Urothelium cell line (cell line): ENCODE measurements at places on chromosomes 5 and 9.
A peak's percentile ranks its signal among the peaks of the same experiment; 100 is the strongest.

- DNase-seq: no peak
Observed at GRCh38 chr5:154320224-154321089, 125.3 kb upstream of the SAP30L start.

GRCh38 chr9:13324988-13325387 lies 45.5 kb upstream of the MPDZ start:
- DNase-seq: no peak

- DNase-seq: peak; percentile 85
Observed at GRCh38 chr9:113564498-113565237, 101.1 kb downstream of the RGS3 start.

DNA sequence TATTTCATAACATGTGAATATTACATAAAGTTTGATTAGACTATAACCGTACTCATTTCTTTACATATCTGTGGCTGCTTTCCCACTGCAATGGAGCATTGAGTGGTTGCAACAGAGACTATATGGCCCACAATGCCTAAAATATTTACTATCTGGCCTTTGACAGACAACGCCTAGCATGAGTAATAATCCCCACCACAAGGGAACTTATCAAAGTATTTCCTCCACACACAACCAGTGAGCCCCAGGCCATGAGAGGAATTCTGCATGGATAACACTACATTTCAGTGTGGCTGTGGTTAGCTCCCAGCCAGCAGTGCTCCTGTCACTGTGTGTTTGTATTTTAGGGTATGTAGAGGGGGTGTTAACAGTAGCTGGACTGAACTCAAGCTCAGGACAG lies 54.8 kb downstream of the FAM81B start:
- DNase-seq: peak; percentile 42

DNA sequence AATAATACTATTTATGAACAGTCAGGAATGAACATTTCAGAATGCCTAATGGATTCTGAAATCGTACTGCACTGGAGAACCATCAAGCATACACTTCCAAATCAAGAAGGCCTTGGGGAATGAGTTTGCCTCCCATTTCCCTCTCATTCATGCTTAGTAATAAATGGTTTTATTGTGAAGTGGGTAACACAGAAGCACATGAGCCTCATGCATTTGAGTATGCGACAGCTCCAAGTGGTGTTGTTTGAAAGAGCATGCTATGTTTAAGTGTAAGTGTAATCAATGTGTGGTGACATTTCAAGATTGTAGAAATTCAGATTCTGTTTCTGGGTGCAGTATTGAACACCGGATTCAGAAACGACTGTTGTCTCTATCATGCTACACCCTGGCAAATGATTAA lies 60.0 kb downstream of the SGCD start:
- DNase-seq: no peak

DNA sequence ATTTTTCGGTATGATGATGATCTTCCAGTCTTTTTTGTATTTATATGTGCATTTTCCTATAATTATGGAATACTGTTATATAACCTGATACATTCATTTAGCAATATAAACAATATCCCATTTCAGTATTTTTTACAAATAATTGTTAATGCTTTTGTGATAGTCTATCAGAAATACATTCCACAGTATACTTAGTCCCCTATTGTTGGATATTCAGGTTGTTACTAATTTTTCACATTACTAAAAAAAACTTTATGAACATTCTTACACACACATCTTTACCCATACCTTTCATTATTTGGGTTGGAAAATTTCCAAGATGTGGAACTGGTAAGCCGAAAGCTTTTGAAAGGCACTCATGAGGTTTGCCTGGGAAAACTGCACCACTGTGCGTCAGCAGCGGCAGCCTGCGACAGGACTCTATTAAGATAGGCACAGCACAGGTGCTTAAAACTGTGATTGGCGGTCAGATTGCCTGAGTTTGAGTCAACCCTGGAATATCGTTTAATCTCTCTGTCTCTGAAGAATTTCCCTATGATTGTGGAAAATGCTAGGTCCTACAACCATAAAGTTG lies 147.5 kb upstream of the ERCC6L2 start:
- DNase-seq: no peak

- no peak for DNase-seq
Observed at GRCh38 chr9:89514337-89514736, 16.4 kb upstream of the SEMA4D start.

- DNase-seq: no peak
Observed at GRCh38 chr5:53411388-53411787, 69.0 kb upstream of the FST start.
